ENCODE measurements at places on chromosomes 4 and X. TPM values are rescaled to one million over a fixed set of nuclear protein-coding genes. Genes with fewer than 3 reads are reported as not detected.

Gene ADH1A
- total RNA-seq = not detected

Gene GPRASP3
- 13.2 TPM for total RNA-seq

Gene LNX1
- total RNA-seq = 5.9 TPM

Gene NAP1L2
- 15.9 TPM for total RNA-seq

Gene ENAM
- total RNA-seq = not detected

- no peak for DNase-seq
- peaks cover 12% of the 10 kb centered on the region for H3K36me3 ChIP-seq
- H3K27me3 ChIP-seq = no peaks in the 10 kb centered on the region
- peaks cover 26% of the 10 kb centered on the region for H3K4me1 ChIP-seq
- no peak overlapping the region for H3K27ac ChIP-seq
Observed at GRCh38 chr4:169099771-169100180, 89.7 kb upstream of the CBR4 start.

- no peak for DNase-seq
- H3K4me3 ChIP-seq = no peak overlapping the region
- H3K36me3 ChIP-seq = no peaks in the 10 kb centered on the region
- no peaks in the 10 kb centered on the region for H3K27me3 ChIP-seq
Observed at GRCh38 chr4:7498446-7499200, 63.9 kb upstream of the PSAPL1 start.

- H3K4me3 ChIP-seq = no peak overlapping the region
- no peak for DNase-seq
- no peaks in the 10 kb centered on the region for H3K27me3 ChIP-seq
Observed at GRCh38 chr4:75786938-75787337, 62.6 kb downstream of the USO1 start.

DNA sequence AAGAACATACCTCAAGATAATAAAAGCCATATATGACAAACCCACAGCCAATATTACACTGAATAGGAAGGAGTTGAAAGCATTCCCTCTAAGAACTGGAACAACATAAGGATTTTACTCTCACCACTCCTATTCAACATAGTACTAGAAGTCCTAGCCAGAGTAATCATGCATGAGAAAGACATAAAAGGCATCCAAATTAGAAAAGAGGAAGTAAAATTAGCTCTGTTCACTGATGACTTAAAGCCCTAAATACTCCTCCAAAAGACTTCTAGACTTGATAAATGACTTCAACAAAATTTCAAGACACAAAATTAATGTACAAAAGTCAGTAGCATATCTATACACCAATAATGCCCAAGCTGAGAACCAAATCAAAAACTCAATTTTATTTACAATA lies 235.7 kb downstream of the NKX6-1 start:
- no peak overlapping the region for H3K27ac ChIP-seq
- DNase-seq = no peak
- H3K27me3 ChIP-seq = no peaks in the 10 kb centered on the region
- H3K4me1 ChIP-seq = peaks cover 9% of the 10 kb centered on the region
- H3K36me3 ChIP-seq = peaks cover 10% of the 10 kb centered on the region

DNA sequence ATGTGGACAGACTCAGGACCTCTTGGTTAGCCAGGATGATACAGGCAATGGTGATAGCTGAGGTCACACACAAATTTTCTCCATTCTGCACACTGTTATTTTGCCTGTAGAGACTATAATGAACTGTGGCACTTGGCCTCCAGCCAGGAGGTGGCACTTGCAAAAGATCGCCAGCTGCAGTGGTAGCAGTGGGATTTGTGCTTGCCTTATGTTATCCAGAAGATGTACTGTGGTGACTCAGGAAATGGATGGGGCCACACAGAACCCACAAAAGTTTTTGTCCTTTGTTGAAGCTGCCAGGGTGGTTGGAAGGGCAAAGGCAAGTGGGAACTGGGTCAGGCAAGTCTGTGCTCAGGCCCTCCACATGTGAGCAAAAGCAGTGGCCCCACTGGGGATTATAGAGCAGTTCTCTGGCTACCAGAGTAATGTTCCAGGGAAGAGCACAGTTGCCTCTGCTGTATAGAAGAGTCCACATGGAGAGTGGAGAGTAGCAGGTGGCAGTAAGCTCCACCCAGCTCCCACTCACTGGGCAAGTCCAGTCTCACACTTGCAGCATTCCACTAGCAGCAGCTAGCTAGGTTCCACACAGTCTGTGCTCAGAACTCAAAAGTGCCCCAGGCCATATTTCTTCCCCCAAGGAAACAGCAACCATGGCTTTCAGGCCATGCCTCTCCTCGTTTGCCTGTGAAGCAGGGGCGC lies 5.9 kb upstream of the C4orf17 start:
- no peaks in the 10 kb centered on the region for H3K27me3 ChIP-seq
- H3K27ac ChIP-seq = no peak overlapping the region
- peaks cover 4% of the 10 kb centered on the region for H3K4me1 ChIP-seq
- no peaks in the 10 kb centered on the region for H3K36me3 ChIP-seq
- H3K4me3 ChIP-seq = no peak overlapping the region

DNA sequence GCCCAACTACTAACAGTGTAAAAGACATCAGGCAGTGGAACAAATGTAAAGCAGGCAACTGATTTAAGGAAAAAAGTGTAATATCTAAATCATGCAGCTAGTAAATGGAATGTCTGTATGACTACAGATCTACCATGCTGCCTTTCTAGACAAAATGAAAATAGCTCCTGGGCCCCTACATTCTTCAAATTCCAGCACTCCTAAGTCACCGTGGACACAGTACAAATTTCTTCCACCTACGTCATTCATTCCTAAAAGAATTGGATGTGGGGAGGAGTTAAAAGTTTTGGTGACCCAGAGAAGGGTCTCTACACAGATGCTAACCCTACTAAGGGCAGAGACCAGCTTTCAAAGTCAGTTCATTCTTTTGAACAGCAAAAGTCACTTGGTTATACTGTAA lies 137.2 kb upstream of the ARHGEF9 start:
- peaks cover 24% of the 10 kb centered on the region for H3K36me3 ChIP-seq
- H3K4me3 ChIP-seq = no peak overlapping the region
- H3K27me3 ChIP-seq = no peaks in the 10 kb centered on the region
- DNase-seq = no peak
- H3K4me1 ChIP-seq = peaks cover 5% of the 10 kb centered on the region
- H3K27ac ChIP-seq = no peak overlapping the region

Data from WTC11 (cell line).